Inflammatory macrophage treated with lipopolysaccharide for 1 hour (primary cell): ENCODE measurements at places on chromosomes 4 and X.

- peak; percentile 48 for DNase-seq
These were observed 1.1 kb downstream of the KLHL15 start for GRCh38 chrX:24025741-24026403.

GRCh38 chrX:39875834-39876628, 221.7 kb downstream of the BCOR start:
- DNase-seq: no peak

DNA sequence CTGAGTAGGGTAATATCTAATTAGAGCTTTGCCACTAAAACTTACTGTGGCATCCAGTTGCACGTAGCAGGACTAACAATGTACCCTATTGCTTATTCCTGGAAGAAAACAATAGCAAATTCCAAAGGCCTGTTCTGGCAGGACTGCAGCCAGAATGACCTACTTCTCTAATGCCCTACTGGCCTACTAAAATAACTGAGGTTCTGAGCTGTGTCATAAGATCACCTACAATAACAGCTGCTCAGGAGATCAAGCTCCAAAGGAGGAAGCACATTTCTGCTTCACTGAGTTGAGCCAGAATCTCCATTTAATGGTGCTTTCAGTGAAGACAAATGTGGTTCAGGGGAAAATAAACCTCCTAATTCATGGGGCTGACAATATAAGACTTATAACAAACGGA, 42.2 kb upstream of the CXCL8 start:
- no peak for DNase-seq

- DNase-seq: no peak
These were observed 92.8 kb upstream of the UCP1 start for GRCh38 chr4:140661550-140661949.

DNA sequence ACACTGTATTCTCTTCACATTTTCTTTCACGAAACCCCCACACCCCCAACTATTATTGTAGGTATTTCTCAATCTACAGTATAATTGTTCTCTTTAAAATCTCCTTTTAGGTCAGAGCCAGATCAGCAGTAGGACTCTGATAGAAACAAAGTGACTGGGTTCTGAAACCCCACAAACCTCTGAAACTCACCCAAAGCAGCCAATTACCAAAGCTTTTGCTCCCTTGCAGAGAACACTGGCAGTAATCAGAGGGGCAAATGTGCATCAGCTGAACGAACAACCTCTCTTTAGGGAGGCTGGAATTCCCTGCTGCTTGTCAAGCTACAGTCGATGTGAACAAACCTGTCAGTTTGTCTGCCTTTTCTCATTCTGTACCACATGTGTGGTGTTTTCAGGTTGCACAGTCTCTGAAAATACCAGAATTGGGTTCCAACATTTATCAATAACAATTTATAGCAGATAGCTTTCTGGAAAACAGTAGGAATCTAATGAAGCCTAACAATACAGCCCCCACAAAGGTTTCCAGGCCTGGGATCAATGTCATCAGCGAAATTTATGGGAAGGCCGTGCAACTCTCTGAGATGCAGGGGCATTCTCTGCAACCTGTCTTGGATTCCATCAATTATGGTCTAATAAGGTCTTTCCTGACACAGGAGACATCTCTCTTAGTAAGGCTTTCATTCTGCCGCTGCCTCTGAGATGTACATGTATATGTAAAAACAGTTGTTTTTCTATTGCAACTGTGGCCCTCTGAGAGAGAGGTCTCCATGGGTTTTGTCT, 395.9 kb downstream of the GPAT3 start:
- DNase-seq: no peak

- DNase-seq: peak; percentile 29
These were observed 28.4 kb upstream of the SLITRK4 start for GRCh38 chrX:143664302-143664701.

DNA sequence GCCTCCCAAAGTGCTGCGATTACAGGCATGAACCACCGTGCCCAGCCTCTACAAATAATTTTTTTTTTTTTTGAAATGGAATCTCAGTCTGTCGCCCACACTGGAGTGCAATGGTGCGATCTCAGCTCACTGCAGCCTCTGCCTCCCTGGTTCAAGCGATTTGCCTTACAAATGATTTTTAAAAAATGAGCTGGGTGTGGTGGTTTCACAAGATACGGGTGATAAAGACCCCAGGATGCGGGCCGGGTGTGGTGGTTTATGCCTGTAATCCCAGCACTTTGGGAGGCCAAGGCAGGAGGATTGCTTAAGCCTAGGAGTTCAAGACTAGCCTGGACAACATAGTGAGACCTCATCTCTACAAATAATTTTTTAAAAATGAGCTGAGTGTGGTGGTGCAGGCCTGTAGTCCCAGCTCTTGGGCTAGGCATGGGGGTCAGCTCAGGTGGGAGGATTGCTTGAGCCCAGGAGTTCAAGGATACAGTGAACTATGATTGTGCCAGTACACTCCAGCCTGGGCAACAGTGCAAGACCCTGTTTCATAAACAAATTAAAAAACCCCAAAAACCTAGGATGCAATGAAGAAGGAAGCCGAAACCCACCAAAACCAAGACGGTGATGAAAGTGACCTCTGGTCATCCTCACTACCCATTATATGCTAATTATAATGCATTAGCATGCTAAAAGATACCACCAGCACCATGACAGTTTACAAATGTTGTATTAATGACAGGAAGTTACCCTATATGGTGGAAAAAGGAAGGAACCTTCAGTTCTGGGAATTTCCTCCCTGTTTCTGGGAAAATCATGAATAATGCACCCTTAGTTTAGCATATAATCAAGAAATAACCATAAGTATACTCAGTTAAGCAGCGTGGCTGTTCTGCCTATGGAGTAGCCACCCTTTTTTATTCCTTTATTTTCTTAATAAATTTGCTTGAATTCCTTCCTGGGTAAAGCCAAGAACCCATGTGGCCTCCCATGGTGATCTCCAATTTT, 27.7 kb downstream of the PDGFRA start:
- peak; percentile 25 for DNase-seq

GRCh38 chr4:122710434-122711308, 21.8 kb upstream of the BBS12 start:
- DNase-seq: no peak

GRCh38 chrX:46574774-46575381, 1.3 kb downstream of the CHST7 start:
- no peak for DNase-seq

DNA sequence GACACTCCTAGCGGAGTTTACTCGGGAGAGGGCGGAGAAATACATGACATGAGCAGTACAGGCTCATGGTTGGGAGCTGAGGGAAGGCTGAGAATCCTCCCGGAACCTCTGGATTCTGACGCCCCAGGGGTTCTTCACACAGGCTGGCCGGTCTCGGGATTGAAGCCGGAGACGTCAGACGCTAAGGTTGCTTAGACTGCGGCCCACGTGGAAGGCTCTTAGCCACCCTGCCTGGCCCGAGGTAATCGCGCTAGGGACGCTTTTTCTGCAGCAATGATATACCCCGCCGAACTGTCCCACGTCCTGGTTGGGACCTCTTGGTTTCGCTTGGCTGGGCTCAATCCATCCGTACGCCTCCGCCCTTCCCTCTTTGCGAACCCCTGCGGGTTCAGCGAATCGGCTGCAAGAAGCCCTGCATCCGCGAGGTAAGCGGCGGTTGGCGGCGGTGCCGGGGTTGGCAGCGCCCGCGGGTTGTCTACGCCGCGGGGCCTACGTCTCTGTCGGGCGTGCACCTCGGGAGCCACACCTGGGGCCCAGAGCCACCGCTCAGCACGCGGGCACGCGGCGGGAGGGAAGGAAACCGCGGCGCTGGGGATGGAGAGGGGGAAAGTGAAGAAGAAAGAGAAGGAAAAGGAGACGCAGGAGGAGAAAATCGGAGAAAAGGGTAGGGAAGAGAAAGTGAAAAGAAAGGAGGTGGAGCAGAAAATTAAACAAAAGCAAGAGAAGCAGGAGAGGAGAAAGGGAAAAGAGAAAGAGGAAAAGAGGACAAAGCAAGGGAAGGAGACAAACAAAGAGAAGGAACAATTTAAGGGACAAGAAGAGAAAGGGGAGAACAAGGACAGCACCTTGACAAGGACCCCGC, at the start of gene ARL9:
Gene ARL9, plus strand, starts transcription at position 523 of the 862 bp plus-strand sequence. Its CDS starts 72 bp downstream, at position 595.
- DNase-seq: peak; percentile 43

DNA sequence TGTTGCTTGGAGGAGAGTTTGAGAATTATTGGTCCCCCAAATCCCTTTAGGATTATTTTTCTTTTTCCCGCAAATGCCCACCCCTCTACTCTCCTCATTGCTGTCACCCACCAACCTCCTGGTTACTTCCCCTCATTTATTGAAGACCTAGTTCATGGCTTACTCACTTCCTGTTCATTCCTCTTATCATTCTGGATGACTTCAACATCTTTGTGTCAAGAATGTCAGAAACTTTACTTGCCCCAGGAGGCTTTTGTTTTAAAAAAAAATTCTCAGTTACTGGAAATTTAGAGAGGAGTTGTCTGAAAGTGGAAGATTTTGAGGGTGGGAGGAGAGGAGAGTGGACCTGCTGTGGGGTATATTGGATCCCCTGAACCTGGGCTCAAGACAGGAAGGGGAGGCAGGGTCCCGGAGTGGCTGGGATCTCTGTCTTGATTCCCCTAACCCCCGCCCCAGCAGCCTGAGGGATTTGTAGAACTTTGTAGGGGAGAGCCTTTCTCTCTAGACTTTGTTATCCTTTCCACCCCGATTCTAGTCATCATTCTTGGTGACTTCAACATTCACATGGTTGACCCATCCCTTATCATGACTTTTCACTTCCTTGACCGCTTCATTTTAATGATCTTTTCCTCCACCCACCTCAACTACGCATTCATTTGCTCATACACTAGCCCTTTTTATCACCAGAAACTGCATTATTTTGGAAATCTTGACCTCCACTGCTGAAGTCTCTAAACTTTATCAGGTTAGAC, 69.9 kb upstream of the ESX1 start:
- DNase-seq: no peak

GRCh38 chr4:156362581-156362980, 408.9 kb upstream of the CTSO start:
- no peak for DNase-seq

DNA sequence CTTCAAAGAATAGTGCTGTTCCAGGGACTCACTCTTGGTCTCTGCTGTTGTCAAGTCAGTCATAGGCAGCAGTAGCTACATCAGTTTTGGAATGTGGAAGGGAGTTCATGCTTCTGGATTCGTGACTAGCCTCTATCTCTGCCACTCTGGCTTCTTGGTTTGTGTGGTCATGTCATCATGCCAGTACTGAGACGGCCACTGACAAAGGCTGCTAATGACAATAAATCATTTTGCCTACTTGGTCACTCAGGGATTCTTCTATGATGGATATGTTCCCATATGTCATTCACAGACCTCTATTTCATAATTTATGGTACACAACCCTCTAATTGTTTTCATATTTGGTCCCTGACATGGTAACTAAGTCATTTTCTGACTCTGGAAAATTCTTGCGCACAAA, 450.8 kb upstream of the BOD1L1 start:
- no peak for DNase-seq

DNA sequence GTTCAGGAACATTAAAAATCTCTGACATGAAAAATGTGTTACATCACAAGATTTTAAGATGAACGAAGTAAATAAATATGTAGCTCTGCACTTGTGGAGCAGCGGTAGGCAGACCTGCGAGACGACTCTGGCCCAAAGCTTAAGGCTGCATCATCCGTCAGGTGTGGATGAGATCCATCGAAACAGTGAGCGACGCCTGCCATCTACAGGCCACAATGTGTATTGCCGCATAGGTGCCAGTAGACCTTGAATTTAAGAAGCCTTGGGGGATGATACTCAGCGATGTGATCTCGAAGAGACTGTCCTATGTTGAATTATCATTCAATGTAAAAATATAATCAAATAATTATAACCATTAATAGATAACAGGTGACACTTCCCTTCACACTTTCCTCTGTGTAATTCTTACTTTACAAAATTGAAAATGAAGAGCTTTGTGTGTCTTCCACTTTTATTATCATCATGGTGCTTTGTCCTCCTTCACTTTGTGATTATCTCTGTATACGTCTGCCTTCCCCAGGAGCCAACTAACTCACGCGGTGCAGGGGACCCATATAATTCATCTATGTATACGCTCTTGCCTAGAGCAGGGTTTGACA, 851.0 kb downstream of the RAB28 start:
- DNase-seq: peak; percentile 82
